ENCODE measurements at places on chromosomes 6 and 20.

GRCh38 chr6:6039946-6040509 lies 33.3 kb upstream of the NRN1 start:
- DNase-seq, result no peak

GRCh38 chr20:51960047-51960675 lies 157.8 kb upstream of the SALL4 start:
- DNase-seq, result no peak

DNA sequence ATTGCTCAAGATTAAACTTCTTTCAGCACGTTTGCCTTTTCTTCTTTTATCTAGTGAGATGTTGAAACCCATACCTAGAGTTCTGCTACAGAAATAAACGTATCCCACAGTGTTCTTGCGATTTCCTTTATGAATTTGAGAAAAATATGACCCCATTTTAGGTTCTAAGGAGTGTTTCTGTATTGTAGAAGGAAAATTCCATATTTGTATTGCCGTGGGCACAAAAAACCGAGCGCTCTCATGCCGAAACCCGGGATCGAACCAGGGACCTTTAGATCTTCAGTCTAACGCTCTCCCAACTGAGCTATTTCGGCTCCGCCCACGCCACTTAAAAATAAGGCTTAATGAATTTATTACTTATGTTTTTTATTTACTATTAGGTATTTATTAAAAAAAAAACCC lies 23.7 kb downstream of the ZNF311 start:
- peak; percentile 59 for DNase-seq

- DNase-seq, result no peak
Observed at GRCh38 chr6:14802514-14803160, 443.2 kb upstream of the JARID2 start.

DNA sequence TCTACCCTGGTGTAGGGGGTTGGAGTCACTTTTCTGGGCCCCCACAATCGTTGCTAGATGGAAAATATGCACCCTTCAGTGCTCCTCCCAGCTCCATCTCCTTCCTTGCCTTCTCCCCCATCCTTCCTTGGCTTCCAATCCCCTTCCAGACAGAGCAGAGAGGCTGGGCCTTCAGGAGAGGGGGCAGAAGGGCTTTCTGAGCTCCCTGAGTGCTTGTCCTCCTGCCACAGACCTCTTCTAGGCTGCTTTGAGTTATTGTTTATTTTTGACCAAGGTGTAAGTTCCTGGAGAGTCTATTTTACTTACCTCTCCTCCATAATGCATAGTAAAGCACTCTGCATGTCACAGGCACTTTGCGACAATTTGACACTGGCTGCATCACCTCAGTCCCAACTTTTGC lies 96.4 kb upstream of the CNKSR3 start:
- DNase-seq, result no peak

- DNase-seq, result peak; percentile 55
Observed at GRCh38 chr20:44728801-44729443, 13.8 kb downstream of the CCN5 start.

- no peak for DNase-seq
Observed at GRCh38 chr6:75864446-75864845, 115.4 kb downstream of the MYO6 start.

GRCh38 chr20:34282041-34282440 lies 21.1 kb downstream of the AHCY start:
- DNase-seq, result no peak

- no peak for DNase-seq
Observed at GRCh38 chr6:149846321-149846720, 17.8 kb downstream of the LRP11 start.
